ENCODE measurements at places on chromosomes 5 and 9.
A peak's percentile ranks its signal among the peaks of the same experiment; 100 is the strongest.

- no peaks in the 10 kb centered on the region for H3K36me3 ChIP-seq
- DNase-seq = no peak
- peaks cover 71% of the 10 kb centered on the region for H3K27me3 ChIP-seq
- peak overlapping the region; percentile 51 for H3K4me3 ChIP-seq
- no peaks in the 10 kb centered on the region for H3K4me1 ChIP-seq
These were observed 831 bp downstream of the IGFBPL1 start for GRCh38 chr9:38423273-38423972.

DNA sequence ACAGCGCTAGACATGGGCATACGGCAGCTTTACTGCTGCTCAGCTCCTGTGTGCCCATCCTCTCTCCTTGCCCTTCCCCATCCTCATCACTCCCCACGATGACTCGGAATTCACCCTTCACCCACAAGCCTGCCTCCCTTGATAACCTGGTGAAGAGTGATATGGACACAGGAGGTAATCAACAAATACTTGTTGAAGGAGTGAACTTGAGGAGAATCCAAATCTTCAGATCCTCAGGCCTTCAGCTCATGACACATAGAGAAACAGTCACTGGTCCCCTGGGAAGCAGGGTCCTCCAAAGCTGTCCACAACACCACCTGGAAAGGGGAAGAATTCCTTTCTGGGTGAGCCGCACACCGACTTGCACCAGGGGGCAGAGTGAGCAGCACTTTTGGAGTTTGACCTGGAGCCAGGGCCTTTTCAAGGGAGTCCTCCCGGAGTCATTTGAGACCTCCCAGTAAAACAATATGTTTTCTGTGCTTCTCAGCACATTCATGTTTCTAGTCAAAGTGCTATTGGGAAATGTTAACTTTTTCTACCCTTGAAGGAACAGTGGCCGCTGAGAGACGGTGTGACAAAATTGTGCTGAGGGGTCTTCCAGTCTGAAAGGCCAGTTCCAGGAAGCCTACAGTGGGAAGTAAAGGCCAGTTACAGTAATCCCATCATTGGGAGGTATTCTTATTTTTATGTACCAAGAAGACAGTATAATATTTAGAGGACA is 332.3 kb downstream of the CWC27 start:
- no peak for DNase-seq
- peak overlapping the region; percentile 83 for H3K27ac ChIP-seq
- H3K36me3 ChIP-seq = peaks cover 12% of the 10 kb centered on the region
- no peaks in the 10 kb centered on the region for H3K27me3 ChIP-seq

DNA sequence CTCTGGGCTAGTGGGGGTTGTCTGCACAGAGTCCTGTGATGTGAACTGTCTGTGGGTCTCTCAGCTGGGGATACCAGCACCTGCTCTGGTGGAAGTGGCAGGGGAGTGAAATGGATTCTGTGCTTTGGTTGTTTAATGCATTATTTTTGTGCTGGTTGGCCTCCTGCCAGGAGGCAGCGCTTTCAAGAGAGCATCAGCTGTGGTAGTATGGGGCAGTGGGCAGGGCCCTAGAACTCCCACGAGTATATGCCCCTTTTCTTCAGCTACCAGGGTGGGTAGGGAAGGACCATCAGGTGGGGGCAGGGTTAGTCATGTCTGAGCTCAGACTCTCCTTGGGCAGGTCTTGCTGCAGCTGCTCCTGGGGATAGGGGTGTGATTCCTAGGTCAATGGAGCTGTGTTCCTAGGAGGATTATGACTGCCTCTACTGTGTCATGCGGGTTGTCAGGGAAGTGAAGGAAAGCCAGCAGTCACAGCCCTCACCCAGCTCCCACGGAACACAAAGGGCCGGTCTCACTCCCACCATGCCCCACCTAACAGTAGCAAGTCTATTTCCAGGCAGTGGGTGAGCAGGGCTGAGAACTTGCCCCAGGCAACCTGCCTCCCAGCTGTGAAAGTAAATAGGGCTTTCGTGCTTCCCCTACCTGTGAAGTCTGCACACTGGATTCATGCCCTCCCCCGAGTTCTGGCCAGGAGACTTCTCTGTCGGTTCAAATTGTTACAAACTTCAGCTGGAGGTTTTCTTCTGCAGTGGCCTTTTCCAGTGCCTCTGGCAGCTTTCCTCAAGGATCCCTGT is 25.7 kb upstream of the FAM81B start:
- no peak for DNase-seq
- no peak overlapping the region for H3K4me3 ChIP-seq
- H3K4me1 ChIP-seq = no peaks in the 10 kb centered on the region
- no peaks in the 10 kb centered on the region for H3K36me3 ChIP-seq
- H3K27ac ChIP-seq = no peak overlapping the region

DNA sequence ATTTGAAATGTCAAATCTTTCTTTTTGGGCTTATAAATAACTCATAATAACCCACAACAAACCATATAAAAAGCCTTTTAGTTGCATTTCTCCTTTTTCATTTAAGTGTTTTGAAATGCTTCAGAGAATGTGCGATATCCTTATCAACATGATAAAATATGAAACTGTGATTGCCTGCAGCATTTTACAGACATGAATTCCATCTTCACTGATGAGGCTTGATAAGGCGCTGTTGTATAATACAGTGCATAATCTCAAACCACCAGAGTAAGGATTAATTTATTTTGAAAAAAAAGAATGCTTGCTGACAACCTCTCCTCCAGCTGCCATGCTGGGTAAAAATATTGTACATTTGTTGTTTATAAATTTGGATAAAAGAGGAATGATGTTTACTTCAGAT is 216.8 kb downstream of the PBX3 start:
- no peak overlapping the region for H3K4me3 ChIP-seq
- no peaks in the 10 kb centered on the region for H3K4me1 ChIP-seq
- peaks cover 3% of the 10 kb centered on the region for H3K36me3 ChIP-seq
- no peaks in the 10 kb centered on the region for H3K27me3 ChIP-seq

DNA sequence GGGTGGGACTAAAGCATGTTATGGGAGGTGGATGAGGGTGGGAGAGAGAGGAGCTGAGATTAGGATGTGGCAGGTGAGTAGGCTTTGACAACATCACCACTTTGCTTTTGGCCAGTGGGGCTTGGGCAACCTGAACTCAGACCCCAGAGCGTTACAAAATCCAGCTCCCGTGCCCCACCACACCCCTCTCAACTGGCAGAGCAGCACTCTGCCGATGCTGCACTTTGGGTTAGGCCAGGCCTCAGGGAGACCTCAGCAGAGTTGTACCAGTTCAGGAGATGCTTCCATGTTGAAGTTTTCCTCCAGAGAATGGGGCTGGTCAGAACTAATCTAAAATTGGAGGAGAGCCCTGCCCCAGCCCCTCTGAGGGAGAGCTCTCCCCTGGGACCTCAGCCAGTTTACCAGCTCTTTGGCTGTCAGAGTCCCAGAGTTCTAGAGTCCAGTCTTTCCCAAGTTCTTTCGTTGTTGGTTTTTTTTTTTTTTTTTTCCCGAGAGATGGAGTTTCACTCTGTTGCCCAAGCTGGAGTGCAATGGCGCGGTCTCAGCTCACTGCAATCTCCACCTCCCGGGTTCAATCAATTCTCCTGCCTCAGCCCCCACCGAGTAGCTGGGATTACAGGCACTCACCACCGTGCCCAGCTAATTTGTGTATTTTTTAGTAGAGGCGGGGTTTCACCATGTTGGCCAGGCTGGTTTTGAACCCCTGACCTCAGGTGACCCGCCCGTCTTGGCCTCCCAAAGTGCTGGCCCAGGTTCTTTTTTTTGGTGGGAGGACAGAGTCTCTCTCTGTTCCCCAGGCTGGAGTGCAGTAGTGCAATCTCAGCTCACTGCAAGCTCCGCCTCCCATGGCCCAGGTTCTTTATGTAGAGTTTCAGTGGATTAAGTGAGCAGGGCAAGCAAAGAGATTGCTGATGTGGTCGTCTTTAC is 17.8 kb downstream of the NUDT2 start:
- no peaks in the 10 kb centered on the region for H3K27me3 ChIP-seq
- H3K4me1 ChIP-seq = no peaks in the 10 kb centered on the region
- no peak overlapping the region for H3K4me3 ChIP-seq
- DNase-seq = no peak

DNA sequence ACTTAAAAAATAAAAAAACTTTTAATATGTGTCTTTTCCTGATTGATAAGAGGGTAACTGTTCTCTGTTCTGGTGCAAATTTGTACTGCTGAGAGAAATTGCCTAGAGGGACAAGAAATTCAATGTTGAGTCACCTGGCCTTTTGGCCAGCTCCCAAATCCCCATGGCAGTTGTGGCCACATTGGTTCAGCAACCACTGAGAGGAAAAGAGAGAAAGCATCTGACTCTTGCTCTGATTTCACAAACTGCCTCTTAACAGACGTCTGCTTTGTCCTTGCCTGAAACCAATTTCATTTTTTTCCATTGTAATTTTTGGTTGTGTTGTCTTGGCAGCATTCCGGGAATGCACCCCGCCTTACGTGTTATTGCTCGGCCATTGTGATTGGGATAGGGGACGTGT is 42.4 kb downstream of the NTRK2 start:
- no peak for DNase-seq
- H3K4me1 ChIP-seq = no peaks in the 10 kb centered on the region
- no peak overlapping the region for H3K4me3 ChIP-seq
- no peak overlapping the region for H3K27ac ChIP-seq

DNA sequence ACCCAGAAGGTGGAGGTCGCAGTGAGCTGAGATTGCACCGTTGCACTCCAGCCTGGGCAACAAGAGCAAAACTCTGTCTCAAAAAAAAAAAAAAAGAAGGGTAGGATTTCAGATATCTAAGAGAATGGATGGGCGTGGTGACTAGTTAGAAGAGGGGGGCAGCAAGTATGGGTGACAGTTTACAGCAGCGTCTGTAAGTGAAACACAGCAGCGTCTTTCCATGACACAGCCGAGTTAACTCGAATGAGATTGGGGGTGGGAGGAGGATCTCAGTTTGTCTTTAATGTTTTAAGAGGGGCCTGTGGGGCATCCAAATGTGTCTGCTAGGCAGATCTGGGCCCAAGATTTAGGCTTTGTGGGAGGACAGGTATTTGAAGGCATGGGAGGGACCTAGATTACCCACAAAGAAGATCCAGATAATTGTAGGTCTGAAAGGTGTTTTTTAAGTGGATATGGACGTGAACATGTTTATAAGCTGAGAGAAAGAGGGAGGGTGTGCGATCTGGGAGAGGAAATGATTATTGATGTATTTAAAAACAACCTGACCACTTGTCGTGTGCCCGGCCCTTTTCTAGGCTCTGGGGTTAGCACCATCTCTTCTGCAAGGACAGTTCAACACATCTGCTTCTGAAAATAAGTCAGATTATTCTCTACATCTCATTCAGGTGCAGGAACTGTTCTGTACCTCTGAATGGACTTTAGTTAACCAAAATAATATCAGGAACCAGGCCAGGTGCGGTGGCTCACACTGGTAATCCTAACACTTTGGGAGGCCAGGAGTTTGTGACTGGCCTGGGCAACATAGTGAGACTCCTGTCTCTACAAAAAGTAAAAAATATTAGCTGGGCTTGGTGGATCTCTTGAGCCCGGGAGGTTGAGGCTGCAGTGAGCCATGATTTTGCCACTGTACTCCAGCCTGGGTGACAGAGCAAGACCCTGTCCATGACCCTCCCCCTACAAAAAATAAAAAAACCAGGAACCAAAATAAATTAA is 2.5 kb downstream of the CEP78 start:
- H3K4me3 ChIP-seq = peak overlapping the region; percentile 72
- peaks cover 51% of the 10 kb centered on the region for H3K4me1 ChIP-seq
- peaks cover 19% of the 10 kb centered on the region for H3K36me3 ChIP-seq
- peak; percentile 17 for DNase-seq

DNA sequence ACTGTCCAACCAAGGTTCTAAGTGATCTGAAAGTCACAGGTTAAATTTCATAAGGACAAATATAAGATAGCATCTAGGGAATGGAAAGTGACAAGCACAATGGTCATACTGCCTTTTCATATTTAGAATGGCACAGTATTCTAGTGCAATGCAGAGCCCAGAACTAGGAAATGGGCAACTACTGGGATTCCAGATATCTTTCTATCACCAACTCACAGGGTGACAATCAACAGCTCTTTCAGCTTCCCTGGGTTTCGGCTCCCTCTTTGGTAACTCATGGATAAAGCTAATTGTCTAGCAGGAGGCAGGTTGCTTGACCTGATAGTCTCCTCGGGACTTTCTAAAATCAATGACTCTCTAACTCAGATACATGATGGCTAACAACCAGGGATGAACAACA is 60.4 kb downstream of the NR3C1 start:
- DNase-seq = no peak
- H3K27ac ChIP-seq = peak overlapping the region; percentile 32
- H3K4me3 ChIP-seq = no peak overlapping the region
- H3K4me1 ChIP-seq = peaks cover 58% of the 10 kb centered on the region
- H3K27me3 ChIP-seq = no peaks in the 10 kb centered on the region

DNA sequence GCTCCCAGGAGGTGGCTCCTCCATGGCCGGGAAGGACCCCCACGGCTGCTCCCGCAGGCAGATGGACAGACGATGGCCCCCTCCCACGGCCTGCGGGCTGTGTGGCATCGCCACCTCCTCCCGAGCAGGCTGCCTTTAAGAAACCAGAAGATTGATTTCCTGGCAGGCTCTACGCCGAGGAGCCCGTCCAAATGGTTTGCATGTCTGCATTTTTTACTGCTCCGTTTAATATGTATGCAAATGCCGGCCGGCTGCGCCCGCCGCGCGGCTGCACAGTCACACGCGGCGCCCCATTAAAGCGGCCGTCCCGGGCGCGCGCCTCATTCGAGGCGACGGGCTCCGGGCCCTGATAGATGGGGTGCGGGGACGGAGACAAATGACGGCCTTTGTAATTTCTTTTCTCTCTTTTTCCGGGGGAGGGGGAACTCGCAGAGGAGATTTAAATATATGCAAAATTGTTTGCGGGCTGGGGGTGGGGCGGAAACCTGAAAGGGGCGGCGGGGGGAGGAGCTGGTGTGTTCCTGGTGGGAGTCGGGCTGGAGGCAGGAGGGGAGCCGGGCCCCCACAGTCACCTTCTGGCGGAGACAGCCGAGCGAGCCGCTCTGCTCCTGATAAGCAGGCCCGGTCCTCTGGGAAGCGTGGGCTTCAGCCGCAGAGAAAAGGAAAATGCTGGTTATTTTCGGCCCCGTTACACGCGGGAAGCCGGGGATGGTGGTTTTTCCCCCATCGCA is 158.7 kb upstream of the IER5L start:
- peak overlapping the region; percentile 76 for H3K4me3 ChIP-seq
- peak; percentile 12 for DNase-seq
- peaks cover 9% of the 10 kb centered on the region for H3K27me3 ChIP-seq
- peaks cover 5% of the 10 kb centered on the region for H3K4me1 ChIP-seq

GRCh38 chr5:142878638-142879037 is 108.5 kb downstream of the ARHGAP26 start:
- peaks cover 26% of the 10 kb centered on the region for H3K36me3 ChIP-seq
- H3K4me1 ChIP-seq = no peaks in the 10 kb centered on the region
- H3K27ac ChIP-seq = no peak overlapping the region
- H3K4me3 ChIP-seq = no peak overlapping the region
- no peaks in the 10 kb centered on the region for H3K27me3 ChIP-seq
- no peak for DNase-seq

DNA sequence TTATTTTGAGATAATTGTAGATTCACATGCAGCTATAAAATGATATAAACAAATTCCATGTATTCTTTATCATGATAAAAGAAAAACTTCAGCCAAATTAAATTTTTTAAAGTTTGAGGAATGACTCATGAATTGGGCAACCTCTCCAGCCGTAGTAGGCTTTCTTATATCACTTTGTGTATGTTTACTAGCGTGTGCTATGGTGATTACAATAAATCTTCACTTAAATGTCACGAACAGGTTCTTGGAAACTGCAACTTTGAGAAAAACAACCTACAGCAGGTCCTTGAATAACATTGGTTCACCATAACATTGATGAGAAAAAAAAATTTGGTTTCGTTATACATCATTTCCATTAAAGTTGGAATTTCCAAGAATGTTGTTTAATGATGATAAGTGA is 730.9 kb upstream of the TYRP1 start:
- H3K27me3 ChIP-seq = no peaks in the 10 kb centered on the region
- H3K36me3 ChIP-seq = no peaks in the 10 kb centered on the region
- H3K27ac ChIP-seq = no peak overlapping the region
- H3K4me1 ChIP-seq = no peaks in the 10 kb centered on the region
- no peak overlapping the region for H3K4me3 ChIP-seq

Measured in effector memory CD8-positive, alpha-beta T cell (primary cell).